ENCODE measurements at places on chromosomes 2 and 18. TPM values are rescaled to one million over a fixed set of nuclear protein-coding genes. Genes with fewer than 3 reads are reported as not detected.

GRCh38 chr2:105090091-105090490 is 52.2 kb downstream of the MRPS9 start:
- no peaks in the 10 kb centered on the region for H3K27me3 ChIP-seq
- no peak for DNase-seq
- H3K4me1 ChIP-seq = no peaks in the 10 kb centered on the region
- no peak overlapping the region for H3K27ac ChIP-seq

DNA sequence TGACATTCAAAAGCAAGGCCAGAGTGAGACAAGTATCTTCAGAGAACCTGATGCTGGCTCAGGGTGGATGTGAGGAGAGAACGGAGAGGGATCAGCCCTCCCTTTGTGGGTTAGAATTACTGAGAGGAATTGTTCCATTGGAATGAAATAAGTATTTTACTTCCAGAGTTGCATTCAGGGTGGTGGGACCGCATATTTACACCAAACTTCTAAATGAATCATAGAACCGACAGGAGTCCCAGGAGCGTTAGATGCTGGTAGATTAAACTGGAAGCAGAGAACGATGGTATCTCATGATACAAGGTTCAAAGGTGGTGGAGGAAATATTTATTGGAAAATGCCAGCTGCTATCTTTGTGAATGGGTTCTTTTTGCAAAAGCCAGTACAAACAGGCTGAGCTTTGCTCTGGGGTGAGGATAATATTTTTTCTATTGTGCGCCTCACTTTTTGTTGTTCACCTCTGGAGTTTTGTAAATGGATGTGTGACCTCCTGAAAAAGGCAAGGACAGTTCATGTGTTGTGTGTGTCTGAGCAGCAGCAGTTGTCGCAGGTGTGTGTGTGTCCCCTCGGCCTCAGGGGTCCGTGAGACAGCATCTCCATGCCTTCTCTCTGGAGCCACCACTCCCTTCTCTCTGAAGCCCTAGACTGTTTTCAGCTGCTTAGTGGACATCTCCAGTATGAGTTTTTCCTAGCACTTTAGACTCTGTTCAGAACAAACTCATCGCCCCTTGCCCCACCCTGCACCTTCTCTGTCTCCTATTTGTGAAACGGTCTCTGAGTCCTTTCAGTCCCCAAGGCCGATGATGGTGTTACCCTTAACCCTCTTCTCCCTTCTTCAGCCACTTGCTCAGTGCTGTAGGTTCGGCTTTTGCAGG is 17.8 kb downstream of the MTCL1 start:
- DNase-seq = no peak
- H3K27ac ChIP-seq = no peak overlapping the region
- H3K36me3 ChIP-seq = no peaks in the 10 kb centered on the region

GRCh38 chr2:182980115-182980514 is 58.1 kb downstream of the NCKAP1 start:
- H3K36me3 ChIP-seq = peaks cover 86% of the 10 kb centered on the region
- no peaks in the 10 kb centered on the region for H3K27me3 ChIP-seq
- H3K4me1 ChIP-seq = no peaks in the 10 kb centered on the region
- no peak overlapping the region for H3K4me3 ChIP-seq
- no peak overlapping the region for H3K27ac ChIP-seq

GRCh38 chr2:225076125-225076524 is 33.9 kb upstream of the DOCK10 start:
- H3K4me1 ChIP-seq = no peaks in the 10 kb centered on the region
- DNase-seq = no peak
- H3K36me3 ChIP-seq = no peaks in the 10 kb centered on the region
- H3K27me3 ChIP-seq = no peaks in the 10 kb centered on the region
- no peak overlapping the region for H3K27ac ChIP-seq

LRRC30 gene
- total RNA-seq = not detected

CDK15 gene
- total RNA-seq = 4.5 TPM

GRCh38 chr2:113137827-113138226 is 10.4 kb downstream of the IL1RN start:
- H3K27me3 ChIP-seq = no peaks in the 10 kb centered on the region
- no peaks in the 10 kb centered on the region for H3K36me3 ChIP-seq
- no peak for DNase-seq
- H3K4me3 ChIP-seq = no peak overlapping the region

- H3K27me3 ChIP-seq = no peaks in the 10 kb centered on the region
- no peak overlapping the region for H3K4me3 ChIP-seq
- no peak for DNase-seq
- no peaks in the 10 kb centered on the region for H3K36me3 ChIP-seq
- H3K27ac ChIP-seq = no peak overlapping the region
- no peaks in the 10 kb centered on the region for H3K4me1 ChIP-seq
These were observed 95.2 kb upstream of the HS6ST1 start for GRCh38 chr2:128413718-128414341.

DNA sequence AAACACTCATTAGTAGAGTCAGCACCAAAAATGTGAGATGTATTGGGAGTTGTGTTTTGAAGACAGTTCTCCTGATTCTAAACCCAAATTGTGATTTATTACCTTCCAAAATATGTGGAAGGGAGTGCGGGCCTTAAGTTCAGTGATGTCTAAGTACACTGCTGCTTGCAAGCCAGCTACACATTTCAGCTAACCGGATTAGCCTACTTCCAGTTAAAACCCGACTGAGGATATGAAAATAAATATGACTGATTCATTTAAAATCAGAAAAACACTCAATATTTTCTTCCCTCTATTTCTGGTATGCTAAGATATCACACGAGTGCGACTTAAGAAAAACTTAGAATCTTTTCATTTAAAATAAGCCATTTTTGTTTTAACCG is 907 bp downstream of the FHL2 start:
- peaks cover 30% of the 10 kb centered on the region for H3K27me3 ChIP-seq
- peak overlapping the region; percentile 57 for H3K4me3 ChIP-seq
- H3K36me3 ChIP-seq = no peaks in the 10 kb centered on the region
- peak overlapping the region; percentile 69 for H3K27ac ChIP-seq
- peaks cover 4% of the 10 kb centered on the region for H3K4me1 ChIP-seq

Data from lower lobe of right lung (tissue), 2 donors.